Activated CD8-positive, alpha-beta memory T cell treated with anti-CD3 and anti-CD28 coated beads for 24 hours (primary cell): ENCODE measurements at places on chromosomes 7 and 10.

DNA sequence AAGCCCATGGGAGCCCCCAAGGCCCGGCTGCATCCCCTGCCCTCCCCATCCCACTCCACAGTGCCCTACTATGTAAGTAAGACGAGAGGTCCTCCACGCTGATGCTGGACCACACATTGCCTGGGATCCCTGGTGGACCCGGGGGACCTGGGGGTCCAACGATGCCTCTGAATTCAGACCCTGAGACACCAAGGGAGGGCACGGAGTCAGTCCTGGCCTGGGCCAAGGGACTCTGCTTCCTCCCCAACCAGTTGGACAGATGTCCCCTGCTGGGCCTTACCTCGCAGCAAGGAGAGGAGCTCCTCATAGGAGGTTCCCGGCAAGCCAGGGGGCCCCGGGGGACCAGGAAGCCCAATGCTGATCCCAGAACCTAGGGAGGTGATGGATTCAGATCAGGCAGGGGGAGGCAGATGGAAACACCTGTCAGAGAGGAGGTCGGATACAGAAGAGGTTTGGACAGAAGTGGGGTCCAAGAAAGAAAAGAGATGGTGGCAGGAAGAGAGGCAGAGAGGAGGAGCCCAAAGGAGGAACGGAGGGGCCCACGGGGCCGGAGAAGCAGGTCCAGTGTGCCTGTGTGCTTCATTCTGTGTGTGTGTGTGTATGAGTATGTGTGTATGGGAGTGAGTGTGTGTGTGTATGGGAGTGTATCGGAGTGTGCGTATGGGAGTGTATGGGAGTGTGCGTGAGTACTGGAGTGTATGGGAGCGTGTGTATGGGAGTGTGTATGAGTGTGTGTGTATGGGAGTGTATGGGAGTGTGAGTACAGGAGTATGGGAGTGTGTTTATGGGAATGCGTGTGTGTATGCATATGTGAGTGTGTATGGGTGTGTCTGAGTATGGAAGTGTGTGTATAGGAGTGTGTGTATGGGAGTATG is 50.2 kb downstream of the COL17A1 start:
- DNase-seq, result peak; percentile 53

- no peak for DNase-seq
Observed at GRCh38 chr10:29849126-29849833, 210.1 kb downstream of the JCAD start.

- no peak for DNase-seq
Observed at GRCh38 chr7:112930787-112931186, 140.6 kb upstream of the TMEM168 start.

DNA sequence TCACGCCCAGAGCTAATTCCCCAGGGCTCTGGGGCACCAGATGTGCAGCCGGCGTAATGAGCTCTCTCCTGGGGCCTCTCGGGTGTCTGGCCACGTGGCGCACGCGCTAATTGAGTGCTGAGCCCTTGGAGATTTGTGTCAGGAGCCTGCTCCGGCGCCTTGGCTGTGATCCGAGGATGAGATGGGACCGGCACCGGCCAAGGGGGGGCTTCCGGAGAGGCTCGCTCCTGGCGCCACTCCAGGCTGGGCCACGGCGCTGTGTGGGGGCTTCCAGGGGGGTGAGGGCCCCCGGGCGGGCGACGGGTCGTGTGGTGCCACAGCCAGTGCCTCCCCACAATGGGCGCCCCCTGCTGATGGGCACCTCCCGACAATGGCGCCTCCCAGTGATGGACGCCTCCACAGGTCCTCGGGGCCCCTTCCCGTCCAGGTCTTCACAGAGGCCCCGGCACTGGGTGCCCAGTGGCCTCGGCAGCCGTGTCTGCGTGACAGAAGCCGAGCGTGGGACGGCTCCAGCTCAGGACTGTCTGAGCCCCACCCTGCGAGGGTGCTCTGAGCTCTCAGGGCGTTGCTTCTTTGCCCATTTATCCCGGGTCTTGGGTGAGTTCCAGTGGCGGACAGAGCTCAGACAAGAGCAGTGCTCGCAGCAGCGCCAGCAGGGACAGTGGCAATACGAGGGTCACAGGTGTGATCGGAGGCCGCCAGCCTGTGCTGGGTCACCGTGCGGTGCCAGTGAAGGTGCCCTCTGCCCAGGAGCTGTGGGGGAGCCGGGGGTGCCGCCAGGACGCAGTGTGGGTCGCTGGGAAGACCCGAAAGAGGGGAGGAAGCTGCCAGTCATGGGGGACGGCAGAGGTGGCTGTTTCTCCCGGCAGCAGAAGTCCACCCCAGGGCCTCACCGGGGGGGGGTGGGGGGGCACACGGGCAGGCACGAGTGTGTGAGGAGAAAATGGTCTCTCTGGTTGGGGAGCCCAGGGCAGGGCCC is 8.2 kb upstream of the NKX6-2 start:
- DNase-seq, result no peak

GRCh38 chr10:85459906-85460305 is 906.7 kb downstream of the GRID1 start:
- no peak for DNase-seq

DNA sequence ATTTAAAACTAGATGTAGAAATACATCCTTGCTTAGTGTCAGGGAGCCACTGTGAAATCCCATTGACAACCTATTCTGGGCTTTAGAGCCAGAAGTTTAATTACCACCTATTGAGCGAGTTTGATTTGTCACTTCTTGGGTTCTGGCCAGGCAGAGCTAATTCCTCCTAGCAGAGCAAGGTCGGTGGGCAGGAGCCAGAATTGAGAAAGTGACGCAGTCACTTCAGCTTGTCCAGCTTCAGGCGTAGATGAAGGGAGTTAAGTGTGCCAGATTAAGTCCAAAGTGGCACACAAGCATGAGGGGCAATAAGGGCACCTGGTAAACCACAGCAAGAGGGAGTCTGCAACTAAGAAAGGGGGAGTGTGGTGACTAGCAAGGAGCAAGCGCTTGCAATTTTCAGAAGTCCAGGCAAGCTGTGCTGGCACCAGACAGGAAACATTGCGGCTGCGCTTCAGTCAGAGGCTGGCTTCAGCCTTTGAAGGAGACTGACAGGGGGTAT is 119.4 kb downstream of the ST7 start:
- DNase-seq, result no peak

DNA sequence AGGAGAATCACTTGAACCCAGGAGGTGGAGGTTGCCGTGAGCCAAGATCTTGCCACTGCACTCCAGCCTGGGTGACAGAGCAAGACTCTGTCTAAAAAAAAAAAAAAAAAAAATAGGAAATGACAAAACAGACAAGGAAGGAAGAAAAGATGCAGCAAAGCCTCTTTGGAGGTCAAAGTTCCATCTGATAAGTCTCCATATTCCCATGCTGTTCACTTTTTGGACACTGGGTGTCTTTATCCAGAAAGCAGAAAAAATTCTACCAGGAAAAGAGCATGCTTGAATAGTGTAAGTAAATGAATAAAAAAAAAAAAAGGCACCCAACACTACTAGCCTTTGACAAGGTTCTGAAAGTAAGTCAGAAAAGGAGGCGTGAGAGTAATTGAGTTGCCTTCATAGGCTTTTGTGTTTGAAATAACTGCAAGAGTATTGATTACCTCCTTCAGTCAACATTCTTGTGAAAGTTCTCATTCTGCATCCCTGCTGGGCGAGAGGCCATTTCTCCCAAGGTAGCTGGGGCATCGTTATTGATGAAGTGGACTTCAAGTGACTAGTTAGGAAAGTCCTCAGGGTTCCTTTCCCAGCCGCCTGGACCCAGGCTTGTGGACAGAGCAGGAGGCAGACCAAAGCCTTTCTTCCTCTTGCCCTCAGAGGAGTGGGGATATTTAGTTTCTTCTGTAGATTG is 133.3 kb upstream of the KIF5B start:
- no peak for DNase-seq

GRCh38 chr10:50398823-50399222 is 147.5 kb upstream of the ASAH2 start:
- no peak for DNase-seq

GRCh38 chr7:2371329-2371728 is 16.7 kb downstream of the EIF3B start:
- DNase-seq, result no peak

GRCh38 chr10:32982911-32983909 is 25.2 kb upstream of the ITGB1 start:
- DNase-seq, result no peak

DNA sequence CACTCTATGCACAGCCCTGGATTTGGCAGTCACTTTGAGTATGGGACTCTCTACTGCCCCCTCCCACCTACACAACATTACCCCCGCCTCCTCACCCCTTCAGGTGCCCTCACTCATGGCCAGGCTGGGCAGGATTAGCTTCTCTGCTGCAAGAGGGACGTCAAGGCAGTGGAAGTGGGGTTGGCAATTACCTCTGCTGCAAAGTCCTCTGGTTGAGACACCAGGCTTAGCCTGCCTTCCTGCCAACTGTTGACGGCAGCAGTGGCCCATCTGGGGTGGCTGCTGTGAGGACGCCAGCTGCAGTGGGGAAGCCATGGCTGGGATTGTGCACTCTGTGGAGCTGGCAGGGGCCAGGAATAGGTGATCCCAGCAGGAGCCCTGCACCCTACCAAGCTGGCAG is 26.7 kb downstream of the SVIL start:
- DNase-seq, result no peak

DNA sequence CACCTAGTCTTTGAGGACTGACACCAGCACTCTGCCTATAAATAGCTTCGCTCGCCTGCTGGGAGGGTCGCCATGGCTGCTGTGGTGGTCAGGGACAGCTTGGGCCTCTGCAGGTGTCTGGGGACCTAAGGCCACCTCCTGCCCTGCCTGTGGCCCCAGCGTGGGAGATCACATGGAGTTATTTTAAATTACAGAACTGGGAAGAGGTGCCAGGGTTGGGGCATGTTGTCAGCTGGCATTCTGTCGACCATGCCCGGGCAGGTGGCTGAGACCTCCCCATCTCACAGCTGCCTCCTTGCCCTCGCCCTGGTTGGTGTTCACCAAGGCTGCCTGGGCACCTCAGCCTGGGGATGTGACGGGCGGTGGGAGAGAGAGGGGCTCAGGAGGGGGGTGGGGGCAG is 18.1 kb downstream of the SHH start:
- DNase-seq, result no peak

DNA sequence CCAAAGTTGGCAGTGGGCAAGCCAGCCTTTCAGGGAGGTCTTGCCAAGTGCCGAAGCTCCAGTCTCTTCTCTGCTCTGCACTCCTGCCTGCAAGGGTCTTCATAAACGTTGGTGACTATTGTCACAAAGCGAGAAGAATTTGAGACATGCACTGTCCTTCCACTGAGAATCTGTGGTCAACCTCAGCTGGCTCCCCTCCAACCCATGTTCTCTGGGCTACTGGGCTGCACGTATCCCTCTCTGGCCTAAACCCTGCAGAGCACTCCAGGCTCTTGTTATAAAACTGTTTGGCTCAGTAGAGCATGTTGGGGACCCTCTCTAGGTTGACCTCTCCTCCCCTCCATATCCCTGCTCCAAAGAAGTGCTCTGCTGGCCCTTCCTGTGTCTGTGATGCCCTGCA is 260.4 kb upstream of the NFE2L3 start:
- no peak for DNase-seq

DNA sequence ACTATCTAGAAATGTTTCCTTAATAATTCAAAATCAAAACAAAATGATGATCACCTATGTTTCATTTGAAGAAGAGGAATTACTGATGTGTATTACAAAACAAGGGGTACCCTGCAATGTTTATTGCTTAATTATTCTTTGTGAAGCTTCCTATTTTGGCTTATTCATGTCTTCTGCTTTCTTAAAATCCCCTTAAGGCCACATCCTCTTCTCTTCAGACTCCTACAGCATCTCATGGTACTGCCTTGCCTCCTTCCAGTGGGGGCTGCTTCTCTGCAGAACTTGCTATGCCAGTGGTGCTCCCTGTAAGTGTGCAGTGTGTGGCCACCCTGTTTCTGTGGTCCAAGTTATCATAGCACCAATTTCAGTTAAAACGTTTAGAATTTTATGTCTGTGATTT is 35.0 kb downstream of the CCDC146 start:
- no peak for DNase-seq

DNA sequence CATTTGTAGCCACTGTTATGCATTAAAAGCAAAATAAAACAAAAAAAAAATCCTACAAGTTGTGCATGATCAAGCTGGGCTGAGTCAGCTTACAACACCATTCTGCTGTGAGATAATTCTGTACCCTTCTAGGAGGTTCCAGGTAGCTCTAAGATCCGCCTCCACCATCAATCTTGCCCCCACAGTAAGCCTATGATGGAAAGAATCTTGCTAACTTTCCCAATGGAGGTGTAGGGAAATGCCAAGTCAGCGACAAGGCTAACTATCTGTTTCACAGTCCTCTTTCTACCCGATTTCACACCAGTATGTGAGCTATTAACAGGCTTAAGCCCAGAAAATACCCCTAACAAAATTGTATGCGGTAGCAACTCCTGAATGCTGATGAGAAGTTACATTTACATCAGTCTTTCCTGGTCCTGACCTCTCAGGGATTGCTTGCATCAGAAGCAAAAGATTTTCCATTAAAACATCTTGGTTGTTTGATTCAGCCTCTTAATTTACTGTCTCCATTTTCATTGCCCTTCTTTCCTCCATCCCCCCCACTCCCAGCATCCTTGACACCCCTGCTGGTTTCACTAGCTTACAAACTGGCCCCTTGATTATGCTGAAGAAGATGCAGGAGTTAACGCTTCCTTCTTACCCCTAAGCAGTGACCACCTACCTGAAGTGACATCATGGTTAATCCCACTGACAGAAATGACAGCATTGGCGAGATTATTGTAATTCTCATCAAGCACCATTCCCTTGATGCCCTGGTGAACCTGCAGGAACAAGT is 27.8 kb downstream of the CPN1 start:
- DNase-seq, result no peak

DNA sequence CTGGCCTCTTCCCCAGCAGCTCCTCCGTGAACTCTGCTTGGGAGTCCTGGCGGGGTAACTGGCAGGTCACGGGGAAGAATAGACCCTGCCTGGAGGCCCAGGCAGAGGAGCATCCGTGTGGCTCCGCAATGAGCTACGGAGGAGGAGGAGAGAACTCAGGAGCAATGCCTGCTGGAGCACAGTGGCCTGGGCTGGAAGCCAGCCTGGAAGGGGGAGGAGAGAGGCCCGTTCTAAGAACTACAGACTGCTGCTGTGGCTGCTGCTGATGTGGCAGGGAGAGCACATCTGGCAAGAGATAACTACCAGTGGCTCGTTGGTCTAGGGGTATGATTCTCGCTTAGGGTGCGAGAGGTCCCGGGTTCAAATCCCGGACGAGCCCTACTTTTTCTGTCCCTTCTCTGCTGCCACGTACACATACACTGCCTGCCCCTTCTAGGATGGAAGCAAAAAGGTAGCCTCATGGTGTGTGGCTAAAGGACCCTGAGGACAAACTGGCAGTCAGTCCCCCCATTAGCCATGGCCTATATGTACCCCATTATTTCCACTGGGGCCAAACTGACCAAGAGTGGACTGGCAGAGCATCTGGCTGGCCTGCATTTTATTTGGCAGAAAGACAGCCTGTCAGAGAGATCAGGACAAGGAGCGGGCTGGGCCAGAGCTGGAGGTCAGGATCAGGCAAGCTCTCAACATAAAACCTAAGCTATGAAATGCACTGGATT is 7.7 kb upstream of the OPN1SW start:
- no peak for DNase-seq

GRCh38 chr7:148791546-148791945 is 92.5 kb downstream of the EZH2 start:
- DNase-seq, result no peak

- no peak for DNase-seq
Observed at GRCh38 chr10:42872865-42873435, 90.4 kb downstream of the BMS1 start.

- DNase-seq, result no peak
Observed at GRCh38 chr7:81684514-81685269, 85.2 kb downstream of the HGF start.
